ENCODE measurements at places on chromosomes 4 and X. TPM values are rescaled to one million over a fixed set of nuclear protein-coding genes. Genes with fewer than 3 reads are reported as not detected.

- no peak overlapping the region for H3K27ac ChIP-seq
- no peaks in the 10 kb centered on the region for H3K4me1 ChIP-seq
- DNase-seq, result no peak
- H3K4me3 ChIP-seq, result no peak overlapping the region
- H3K36me3 ChIP-seq, result no peaks in the 10 kb centered on the region
Measured at GRCh38 chr4:125826801-125827695, 512.3 kb downstream of the FAT4 start.

GRCh38 chrX:3807906-3808305, 94.5 kb upstream of the PRKX start:
- H3K27me3 ChIP-seq, result no peaks in the 10 kb centered on the region
- H3K4me3 ChIP-seq, result no peak overlapping the region
- peaks cover 13% of the 10 kb centered on the region for H3K4me1 ChIP-seq
- DNase-seq, result no peak
- no peak overlapping the region for H3K27ac ChIP-seq

- peaks cover 11% of the 10 kb centered on the region for H3K4me1 ChIP-seq
- no peaks in the 10 kb centered on the region for H3K36me3 ChIP-seq
- H3K27ac ChIP-seq, result no peak overlapping the region
Measured at GRCh38 chrX:150683536-150684146, 9.6 kb upstream of the MTMR1 start.

CYTL1 gene
- not detected for total RNA-seq

DNA sequence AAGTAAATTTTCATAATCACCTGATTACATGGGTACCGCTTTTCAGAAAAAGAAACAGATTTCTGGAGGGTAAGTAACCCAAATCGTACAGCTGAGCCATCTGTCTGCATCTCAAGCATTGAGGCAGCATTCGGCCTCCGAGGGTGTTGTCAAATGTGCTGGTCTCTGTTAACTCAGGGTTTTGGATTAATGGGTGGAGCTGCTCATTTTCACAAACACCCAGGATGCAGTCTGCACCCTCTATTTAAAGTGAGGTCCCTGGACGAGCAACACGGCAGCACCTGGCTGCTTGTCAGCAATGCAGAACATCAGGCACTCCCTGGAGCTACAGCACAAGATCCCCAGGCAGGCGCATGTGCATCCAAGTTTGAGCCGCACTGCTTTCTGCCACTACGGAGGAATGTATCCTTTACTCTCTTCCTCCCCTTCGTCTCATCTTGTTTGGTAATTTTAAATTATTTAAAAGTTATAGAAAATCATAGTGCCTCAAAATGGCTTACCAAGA, 24.7 kb upstream of the NAP1L5 start:
- no peak overlapping the region for H3K27ac ChIP-seq
- no peaks in the 10 kb centered on the region for H3K4me1 ChIP-seq
- H3K27me3 ChIP-seq, result no peaks in the 10 kb centered on the region
- DNase-seq, result no peak
- H3K4me3 ChIP-seq, result no peak overlapping the region
- H3K36me3 ChIP-seq, result peaks cover 88% of the 10 kb centered on the region

DNA sequence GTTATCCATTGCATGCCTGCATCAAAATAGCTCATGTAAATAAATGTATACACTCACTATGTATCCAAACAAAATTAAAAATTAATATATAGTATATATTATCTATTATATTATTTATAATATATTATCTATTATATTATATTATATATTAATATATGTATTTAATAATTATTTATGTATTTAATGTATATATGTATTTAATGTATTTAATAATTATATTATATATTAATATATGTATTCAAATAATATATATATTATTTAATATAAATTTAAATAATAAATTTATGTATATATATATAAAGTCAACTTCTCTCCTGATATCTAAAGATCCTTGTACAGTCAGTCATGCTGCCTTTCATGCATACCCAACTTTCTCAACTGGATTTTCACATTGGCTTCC, 82.4 kb downstream of the GPM6A start:
- no peaks in the 10 kb centered on the region for H3K4me1 ChIP-seq
- H3K36me3 ChIP-seq, result no peaks in the 10 kb centered on the region
- H3K27me3 ChIP-seq, result no peaks in the 10 kb centered on the region

DNA sequence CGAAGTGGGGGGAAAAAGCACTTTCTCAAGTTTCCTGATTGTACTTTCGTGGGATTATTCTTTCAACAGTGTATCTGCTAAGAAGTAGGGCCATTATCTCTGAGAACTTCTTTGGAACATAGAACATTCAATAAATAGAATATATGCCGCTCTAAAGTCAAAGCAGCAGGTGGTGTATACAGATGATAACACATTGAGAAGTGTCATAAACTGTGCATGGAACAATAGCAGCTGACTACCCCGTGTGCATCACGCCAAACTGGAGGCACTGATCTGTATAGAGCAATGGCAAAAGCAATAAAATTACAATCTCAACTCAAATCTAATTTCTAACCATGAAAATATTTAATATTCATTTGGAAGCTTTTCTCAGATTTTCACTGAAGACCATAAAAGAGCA, 175.3 kb downstream of the DCTD start:
- DNase-seq, result no peak
- no peak overlapping the region for H3K4me3 ChIP-seq
- no peak overlapping the region for H3K27ac ChIP-seq
- no peaks in the 10 kb centered on the region for H3K4me1 ChIP-seq

REPS2 gene
- total RNA-seq, result 0.62 TPM

TMSB15A gene
- total RNA-seq, result not detected

DNA sequence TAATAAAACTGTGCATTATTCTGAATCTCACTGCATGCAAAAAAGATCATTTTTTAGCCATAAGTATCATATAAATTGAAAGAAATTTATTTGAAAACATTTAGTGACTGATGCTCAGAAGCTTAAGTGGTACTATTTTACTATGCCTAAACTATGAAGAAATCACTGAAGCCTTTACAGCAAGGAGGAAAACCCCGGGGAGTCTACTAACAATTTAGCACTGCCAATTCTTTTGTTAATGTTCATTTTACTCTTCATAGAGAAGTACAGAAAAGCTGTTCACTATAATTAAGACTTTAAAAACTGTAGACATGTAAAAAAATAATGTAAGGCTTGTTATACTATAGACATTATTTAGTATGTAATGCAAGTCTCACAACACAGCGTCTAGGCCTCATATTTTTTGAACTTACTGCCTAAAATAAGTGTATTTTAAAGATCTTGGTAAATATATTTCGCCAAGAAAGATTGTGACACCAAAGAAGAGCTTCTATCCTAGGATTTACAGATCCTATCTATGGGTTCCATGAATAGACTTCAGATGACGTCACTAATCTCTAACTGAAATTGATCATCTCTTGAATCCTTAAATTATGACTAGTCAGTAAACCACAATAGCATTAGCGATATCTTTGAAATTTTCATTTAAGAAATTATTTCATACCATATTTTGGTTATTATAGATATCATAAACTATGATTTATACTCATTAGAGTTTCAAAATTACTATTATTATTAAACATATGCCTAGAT, 602.5 kb downstream of the TMA16 start:
- H3K27me3 ChIP-seq, result peaks cover 2% of the 10 kb centered on the region
- H3K4me3 ChIP-seq, result no peak overlapping the region
- H3K4me1 ChIP-seq, result no peaks in the 10 kb centered on the region

DNA sequence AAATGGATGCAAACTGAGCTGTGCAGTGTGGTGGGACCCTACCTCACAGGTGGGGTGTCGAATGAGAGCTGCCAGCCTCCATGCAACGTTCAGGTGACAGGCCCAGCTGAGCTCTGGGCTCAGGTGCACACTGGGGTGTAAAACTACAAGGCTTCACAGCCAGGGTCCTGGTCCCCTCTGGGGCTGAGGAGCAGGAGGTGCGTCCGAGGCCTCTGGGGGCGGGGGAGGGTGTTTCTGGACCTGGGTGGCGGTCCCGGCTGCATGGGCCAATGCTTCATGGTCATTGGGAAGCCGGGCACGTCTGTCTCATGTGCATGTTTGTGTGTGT, 26.5 kb upstream of the SORCS2 start:
- peaks cover 4% of the 10 kb centered on the region for H3K4me1 ChIP-seq
- no peak overlapping the region for H3K4me3 ChIP-seq
- H3K36me3 ChIP-seq, result no peaks in the 10 kb centered on the region
- H3K27me3 ChIP-seq, result peaks cover 2% of the 10 kb centered on the region
- no peak for DNase-seq

GRCh38 chr4:103118166-103118565, 18.5 kb upstream of the BDH2 start:
- H3K27ac ChIP-seq, result no peak overlapping the region
- no peak overlapping the region for H3K4me3 ChIP-seq
- no peaks in the 10 kb centered on the region for H3K36me3 ChIP-seq
- H3K4me1 ChIP-seq, result no peaks in the 10 kb centered on the region

COL4A5 gene
- not detected for total RNA-seq

- DNase-seq, result no peak
- H3K27me3 ChIP-seq, result peaks cover 13% of the 10 kb centered on the region
- H3K36me3 ChIP-seq, result no peaks in the 10 kb centered on the region
- H3K27ac ChIP-seq, result no peak overlapping the region
Measured at GRCh38 chr4:169030562-169030982, 20.5 kb upstream of the CBR4 start.

DNA sequence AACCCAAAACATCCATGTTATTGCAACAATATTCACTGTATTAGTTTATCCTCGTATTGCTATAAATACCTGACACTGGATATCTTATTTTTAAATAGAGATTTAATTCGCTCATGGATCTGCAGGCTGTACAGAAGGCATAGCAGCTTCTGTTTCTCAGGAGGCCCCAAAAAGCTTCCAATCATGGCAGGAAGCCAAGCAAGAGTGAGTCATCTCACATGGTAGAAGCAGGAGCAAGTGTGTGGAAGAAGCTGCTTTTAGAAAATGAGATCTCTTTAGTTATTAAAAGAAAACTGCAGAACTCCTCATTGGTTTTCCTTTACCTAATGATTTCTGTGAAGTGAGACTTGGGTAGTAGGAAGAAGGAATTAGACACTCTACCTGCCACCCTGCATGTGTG, 16.4 kb downstream of the ZNF732 start:
- H3K27me3 ChIP-seq, result no peaks in the 10 kb centered on the region
- peaks cover 37% of the 10 kb centered on the region for H3K36me3 ChIP-seq
- H3K4me3 ChIP-seq, result no peak overlapping the region

QRFPR gene
- total RNA-seq, result not detected

HSFX2 gene
- total RNA-seq, result 2.1 TPM

DNA sequence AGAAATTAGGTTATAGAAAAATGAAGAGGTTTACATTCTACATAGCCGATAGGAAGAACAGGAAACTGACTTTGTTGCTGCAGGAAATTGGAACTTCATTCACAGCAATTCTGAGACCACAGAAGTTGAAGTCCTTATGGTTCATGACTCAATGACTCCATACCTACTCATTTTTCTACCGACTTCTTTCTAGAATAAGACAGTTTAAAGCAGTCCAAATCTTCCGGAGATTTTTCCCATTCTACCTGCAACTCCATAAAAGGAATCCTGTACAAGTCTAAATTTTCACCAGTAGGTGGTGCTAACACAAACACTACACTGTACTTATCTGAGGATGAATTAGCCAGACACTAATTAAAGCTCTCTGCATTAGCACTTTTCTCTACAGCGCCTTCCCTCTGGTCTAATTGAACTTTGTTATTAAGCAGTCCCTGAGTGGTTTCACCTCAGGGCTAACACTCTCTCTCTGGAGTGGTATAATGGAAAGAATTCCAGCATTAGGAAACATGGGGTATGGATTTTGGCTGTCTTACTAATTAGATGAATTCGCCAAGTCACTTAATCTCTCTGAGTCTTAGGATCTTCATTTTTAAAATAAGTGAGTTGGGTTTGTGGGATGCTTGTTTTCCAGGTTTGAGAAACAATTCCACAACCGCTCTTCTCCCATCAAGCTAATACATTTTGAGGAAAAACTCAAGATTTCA, 167.9 kb downstream of the SMIM20 start:
- peaks cover 5% of the 10 kb centered on the region for H3K4me1 ChIP-seq
- no peak overlapping the region for H3K27ac ChIP-seq
- peaks cover 10% of the 10 kb centered on the region for H3K27me3 ChIP-seq

- peaks cover 5% of the 10 kb centered on the region for H3K4me1 ChIP-seq
- H3K4me3 ChIP-seq, result no peak overlapping the region
- H3K27ac ChIP-seq, result no peak overlapping the region
- H3K36me3 ChIP-seq, result no peaks in the 10 kb centered on the region
- no peak for DNase-seq
- no peaks in the 10 kb centered on the region for H3K27me3 ChIP-seq
Measured at GRCh38 chr4:2266821-2267220, 4.9 kb upstream of the MXD4 start.

GRCh38 chr4:138182838-138183426, 59.2 kb downstream of the SLC7A11 start:
- H3K36me3 ChIP-seq, result no peaks in the 10 kb centered on the region
- DNase-seq, result no peak
- peaks cover 1% of the 10 kb centered on the region for H3K27me3 ChIP-seq
- H3K4me1 ChIP-seq, result no peaks in the 10 kb centered on the region
- no peak overlapping the region for H3K4me3 ChIP-seq

SPATA4 gene
- not detected for total RNA-seq

DNA sequence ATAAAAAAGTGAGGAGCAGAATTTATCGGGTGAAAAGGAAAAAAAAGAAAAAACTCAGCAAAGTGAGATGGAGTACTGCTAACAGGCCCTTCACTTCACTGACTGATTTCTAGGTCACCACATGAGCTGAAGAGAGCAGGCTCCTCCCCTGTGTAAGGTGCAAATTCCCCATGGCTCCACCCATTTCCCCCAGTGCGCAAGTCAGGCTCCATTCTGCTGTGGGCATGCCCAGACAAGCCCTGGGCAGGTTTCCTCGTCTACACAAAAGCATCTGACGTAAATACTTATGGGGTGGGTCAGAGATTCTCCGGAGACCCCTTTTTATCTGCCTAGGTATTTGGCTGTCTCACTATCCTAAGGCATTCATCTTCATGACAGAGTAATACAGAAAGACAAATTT, 157.9 kb downstream of the MAGEB5 start:
- no peak for DNase-seq
- no peaks in the 10 kb centered on the region for H3K36me3 ChIP-seq
- no peak overlapping the region for H3K27ac ChIP-seq
- H3K4me1 ChIP-seq, result no peaks in the 10 kb centered on the region

- H3K27me3 ChIP-seq, result peaks cover 2% of the 10 kb centered on the region
- H3K36me3 ChIP-seq, result no peaks in the 10 kb centered on the region
- H3K4me3 ChIP-seq, result peak overlapping the region; percentile 61
- H3K27ac ChIP-seq, result no peak overlapping the region
Measured at GRCh38 chrX:153662266-153662665, 11.3 kb downstream of the PNCK start.

SMAD1 gene
- not detected for total RNA-seq

COL4A6 gene
- total RNA-seq, result not detected

SSX4B gene
- not detected for total RNA-seq
